ENCODE measurements at places on chromosomes 1 and 21.

- DNase-seq, result no peak
Observed at GRCh38 chr21:37871121-37871862, 45.0 kb downstream of the KCNJ6 start.

DNA sequence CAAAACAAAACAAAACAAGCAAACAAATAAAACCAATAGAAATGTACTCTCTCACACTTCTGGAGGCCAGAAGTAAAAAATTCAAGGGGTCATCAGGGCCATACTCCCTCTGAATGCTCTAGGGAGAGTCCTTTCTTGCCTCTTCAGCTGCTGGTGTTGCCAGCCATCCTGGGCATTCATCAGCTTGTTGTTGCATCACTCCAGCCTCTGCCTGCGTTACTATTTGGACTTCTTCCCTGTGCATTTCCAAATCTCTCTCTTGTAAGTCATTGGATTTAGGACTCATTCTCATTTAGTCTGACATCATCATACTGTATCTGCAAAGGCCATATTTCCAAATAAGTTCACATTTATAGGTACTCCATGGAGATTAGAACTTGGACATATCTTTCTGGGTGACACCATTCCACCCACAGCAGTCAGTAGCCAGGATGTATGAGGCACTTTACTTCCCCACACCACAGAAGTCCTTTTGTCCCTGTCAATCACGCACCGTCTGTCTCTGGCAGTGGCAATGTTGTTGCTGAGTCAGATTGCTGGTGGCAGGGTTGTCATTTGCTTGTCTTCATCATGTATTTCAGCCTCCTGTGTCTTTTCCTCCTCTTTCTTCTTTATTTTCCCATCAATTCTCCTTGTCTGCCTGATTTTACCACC lies 151.0 kb upstream of the KCNJ6 start:
- no peak for DNase-seq

GRCh38 chr1:30920827-30921226 lies 12.3 kb upstream of the SDC3 start:
- no peak for DNase-seq

- peak; percentile 41 for DNase-seq
Observed at GRCh38 chr1:30302858-30303257, 420.5 kb downstream of the MATN1 start.

GRCh38 chr1:210438928-210439841 lies 110.5 kb downstream of the HHAT start:
- DNase-seq, result no peak

DNA sequence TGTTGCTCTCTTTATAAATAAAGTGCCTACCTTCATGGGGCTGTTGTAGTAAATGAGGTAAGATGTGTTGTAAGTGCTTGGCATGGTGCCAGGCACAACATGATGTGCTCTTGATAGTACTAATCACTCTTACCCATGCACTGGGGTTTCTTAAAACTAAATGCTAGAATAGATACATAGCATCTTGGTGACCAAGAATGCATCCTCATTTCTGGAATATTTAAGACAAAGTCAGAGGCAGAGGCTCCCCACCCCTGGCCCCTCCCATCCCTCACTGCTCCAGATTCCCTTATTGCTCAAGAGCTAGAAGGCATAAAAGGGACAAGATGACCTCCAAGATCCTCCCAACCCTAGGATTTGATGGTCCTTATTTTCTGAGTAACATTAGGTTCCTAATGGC lies 61.3 kb downstream of the GLUL start:
- peak; percentile 29 for DNase-seq

- peak; percentile 70 for DNase-seq
Observed at GRCh38 chr1:67211589-67212563, 45.6 kb downstream of the IL23R start.

DNA sequence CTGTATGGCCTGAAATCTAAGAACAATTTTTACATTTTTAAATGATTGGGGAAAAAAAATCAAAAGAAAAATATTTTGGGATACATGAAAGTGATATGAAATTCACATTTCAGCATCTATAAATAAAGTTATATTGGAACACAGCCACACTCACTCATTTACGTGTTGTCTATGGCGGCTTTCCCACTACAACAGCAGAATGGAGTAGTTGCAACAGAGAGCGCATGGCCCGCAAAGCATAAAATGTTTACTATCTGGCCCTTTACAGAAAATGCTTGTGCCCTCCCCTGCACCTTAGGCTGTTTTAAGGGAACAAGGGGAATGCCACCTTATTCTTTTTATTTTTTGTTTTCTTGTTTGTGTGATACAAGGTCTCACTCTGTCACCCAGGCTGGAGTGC lies 3.5 kb downstream of the KLHDC8A start:
- DNase-seq, result no peak

GRCh38 chr1:155962599-155963211 lies 15.6 kb downstream of the ARHGEF2 start:
- no peak for DNase-seq

GRCh38 chr1:1779691-1780597 lies 1.7 kb upstream of the NADK start:
- peak; percentile 75 for DNase-seq

DNA sequence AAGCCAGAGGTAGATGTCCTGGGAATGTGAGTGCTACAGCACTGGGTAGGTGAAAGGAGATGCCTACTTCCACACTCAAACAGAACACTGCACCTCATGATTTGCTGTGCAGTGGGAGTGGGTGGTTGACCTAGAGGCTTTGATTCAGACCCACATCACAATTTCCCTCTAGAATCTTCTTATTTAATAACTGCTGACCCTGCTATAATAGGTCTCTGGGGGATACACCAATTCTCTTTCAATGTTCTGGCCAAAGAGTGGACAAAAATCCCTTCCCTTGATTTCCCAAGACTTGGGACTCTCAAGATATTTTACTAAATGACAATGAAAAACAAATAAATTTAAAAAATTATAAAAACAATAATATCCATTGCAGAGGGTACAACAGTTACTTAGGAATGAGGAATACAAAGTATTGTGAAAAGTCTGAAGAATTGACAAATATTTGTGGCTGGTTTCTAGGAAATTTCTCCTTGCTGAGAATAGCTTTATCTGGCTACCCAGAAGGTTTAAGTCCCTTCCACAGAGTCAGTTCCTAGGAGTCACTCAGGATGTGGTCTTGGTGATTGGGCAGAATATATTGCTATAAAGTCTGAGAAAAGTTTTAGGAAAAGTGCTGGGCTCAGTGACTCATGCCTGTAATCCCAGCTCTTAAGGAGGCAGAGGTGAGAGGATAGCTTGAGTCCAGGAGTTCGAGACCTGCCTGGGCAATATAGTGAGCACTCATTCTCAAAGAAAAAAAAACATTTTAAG lies 2.4 kb upstream of the FCGR2A start:
- DNase-seq, result no peak

DNA sequence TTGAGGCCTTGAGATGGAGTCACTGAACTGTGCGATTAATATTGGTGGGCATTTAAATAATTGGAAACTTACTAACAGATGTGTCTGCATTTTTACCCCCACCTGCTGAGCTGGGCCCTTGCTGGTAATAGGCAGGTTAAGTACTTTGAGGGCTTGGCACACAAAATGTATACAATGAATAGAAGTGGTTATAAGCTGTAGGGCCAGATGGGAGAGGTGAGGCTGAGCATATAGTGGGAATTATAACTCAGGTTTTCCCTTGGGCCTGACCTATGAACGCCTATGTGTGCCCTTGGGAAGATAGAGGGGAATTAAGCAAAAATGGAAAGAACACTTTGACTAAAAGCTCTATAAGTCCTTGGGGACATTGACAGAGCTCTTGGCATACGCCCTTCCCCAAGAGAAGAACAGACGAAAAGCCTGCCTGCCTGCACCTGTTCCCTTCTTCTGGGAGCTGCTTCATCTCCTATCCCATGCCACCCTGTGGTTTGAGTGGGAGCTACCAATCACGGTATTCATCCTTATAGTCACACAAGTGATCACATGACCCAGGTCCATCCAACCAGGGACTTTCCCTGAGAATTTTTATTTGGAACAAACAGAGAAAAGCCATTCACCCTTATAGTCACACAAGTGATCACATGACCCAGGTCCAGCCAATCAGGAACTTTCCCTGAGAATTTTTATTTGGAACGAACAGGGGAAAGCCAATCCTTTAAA lies 260.7 kb upstream of the CSF3R start:
- DNase-seq, result no peak
